ENCODE measurements at places on chromosomes 1 and 21. TPM values are rescaled to one million over a fixed set of nuclear protein-coding genes. Genes with fewer than 3 reads are reported as not detected.

- no peak overlapping the region for H3K27ac ChIP-seq
- no peak for DNase-seq
- H3K36me3 ChIP-seq = no peaks in the 10 kb centered on the region
- no peak overlapping the region for H3K4me3 ChIP-seq
- peaks cover 2% of the 10 kb centered on the region for H3K4me1 ChIP-seq
Observed at GRCh38 chr1:58629031-58629462, 52.0 kb upstream of the TACSTD2 start.

- no peak overlapping the region for H3K4me3 ChIP-seq
- peaks cover 2% of the 10 kb centered on the region for H3K4me1 ChIP-seq
- no peak for DNase-seq
- H3K27ac ChIP-seq = no peak overlapping the region
Observed at GRCh38 chr1:234490793-234491479, 12.0 kb upstream of the TARBP1 start.

GRCh38 chr1:151953409-151954094, 40.1 kb downstream of the S100A10 start:
- H3K27ac ChIP-seq = peak overlapping the region; percentile 39
- no peaks in the 10 kb centered on the region for H3K27me3 ChIP-seq
- H3K4me1 ChIP-seq = no peaks in the 10 kb centered on the region
- no peak for DNase-seq
- no peaks in the 10 kb centered on the region for H3K36me3 ChIP-seq

DNA sequence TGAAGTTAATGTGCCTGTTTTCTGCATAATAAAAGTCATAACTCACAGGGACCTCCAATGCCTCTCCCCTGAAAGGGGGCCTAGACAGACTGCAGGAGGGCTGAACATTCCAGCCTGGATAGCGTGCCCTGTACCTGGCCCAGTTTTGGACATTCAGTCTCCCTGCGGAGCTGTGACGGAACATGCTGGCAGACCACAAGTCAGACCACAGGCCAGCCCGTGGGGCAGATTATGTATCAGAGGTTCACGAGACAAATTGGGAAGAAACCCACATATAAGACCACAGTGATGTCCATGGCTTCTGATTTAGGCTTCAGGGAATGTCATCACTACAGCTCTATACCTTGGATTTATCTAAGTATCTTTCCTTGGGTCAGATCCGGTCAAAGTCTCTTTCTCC, 151.5 kb upstream of the POU3F1 start:
- H3K27ac ChIP-seq = no peak overlapping the region
- H3K36me3 ChIP-seq = no peaks in the 10 kb centered on the region
- no peaks in the 10 kb centered on the region for H3K27me3 ChIP-seq
- no peak overlapping the region for H3K4me3 ChIP-seq
- no peak for DNase-seq

GRCh38 chr21:21156397-21156796, 158.2 kb downstream of the NCAM2 start:
- H3K27ac ChIP-seq = no peak overlapping the region
- no peak for DNase-seq
- H3K4me1 ChIP-seq = no peaks in the 10 kb centered on the region
- H3K36me3 ChIP-seq = no peaks in the 10 kb centered on the region

DNA sequence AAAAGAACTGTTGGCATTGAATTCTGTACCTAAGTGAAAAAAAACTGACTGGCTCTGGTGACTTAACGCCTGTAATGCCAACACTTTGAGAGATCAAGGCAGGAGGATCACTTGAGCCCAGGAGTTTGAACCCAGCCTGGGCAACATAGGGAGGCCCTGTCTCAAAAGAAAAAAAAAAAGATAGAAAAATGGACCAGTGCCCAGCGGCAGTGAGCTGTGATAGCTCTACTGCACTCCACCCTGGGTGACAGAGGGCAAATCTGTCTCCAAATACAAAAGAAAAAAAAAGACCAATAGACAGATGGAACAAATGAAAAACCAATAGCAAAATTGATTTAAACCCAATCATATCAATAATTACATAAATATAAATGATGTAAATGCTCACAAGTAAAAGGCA, 674 bp upstream of the AKR7A3 start:
- H3K27ac ChIP-seq = peak overlapping the region; percentile 70
- H3K4me1 ChIP-seq = peaks cover 4% of the 10 kb centered on the region
- H3K27me3 ChIP-seq = no peaks in the 10 kb centered on the region
- peak overlapping the region; percentile 78 for H3K4me3 ChIP-seq
- DNase-seq = no peak

DNA sequence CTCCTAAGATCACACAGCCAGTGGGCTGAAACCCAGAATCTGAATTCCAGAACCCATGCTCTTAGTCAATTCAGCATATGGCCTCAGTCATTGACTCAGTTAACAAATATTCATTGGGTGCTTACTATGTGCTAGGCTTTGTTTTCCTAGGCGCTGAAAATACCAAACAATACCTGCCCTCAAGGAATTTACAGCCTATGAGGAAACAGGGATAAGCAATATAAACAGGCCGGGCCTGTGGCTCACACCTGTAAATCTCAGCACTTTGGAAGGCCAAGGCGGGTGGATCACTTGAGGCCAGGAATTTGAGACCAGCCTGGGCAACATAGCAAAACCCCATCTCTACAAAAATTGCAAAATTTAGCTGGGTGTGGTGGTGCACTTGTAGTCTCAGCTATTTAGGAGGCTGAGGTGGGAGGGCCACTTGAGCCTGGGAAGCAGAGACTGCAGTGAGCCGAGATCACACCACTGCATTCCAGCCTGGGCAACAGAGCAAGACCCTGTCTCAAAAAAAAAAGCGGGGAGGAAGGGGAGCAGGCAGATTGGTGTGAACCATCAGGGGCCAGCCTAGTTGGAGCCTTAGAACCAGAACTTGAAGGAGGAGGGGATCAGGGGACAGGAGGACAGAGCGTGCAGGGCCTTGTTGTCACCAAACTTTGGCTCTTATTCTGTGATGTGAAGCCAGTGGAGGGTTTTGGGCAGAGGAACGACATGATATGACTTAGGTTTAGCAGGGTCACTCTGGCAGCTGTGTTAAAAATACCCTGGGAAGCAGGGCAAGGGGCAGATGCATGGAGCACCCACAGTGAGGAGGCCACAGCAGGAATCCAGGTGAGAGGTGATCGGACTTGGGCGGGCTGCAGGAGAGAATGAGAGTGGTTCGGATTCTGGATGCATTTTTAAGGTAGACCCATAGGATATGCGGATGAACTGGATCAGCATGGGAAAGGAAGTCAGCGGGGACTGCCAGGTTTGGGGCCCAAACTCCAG, 5.8 kb downstream of the TINAGL1 start:
- H3K27ac ChIP-seq = peak overlapping the region; percentile 86
- no peak overlapping the region for H3K4me3 ChIP-seq
- H3K27me3 ChIP-seq = no peaks in the 10 kb centered on the region
- no peak for DNase-seq
- peaks cover 33% of the 10 kb centered on the region for H3K36me3 ChIP-seq

GRCh38 chr1:63703701-63704107, 70.1 kb upstream of the ROR1 start:
- H3K27me3 ChIP-seq = no peaks in the 10 kb centered on the region
- H3K4me1 ChIP-seq = peaks cover 9% of the 10 kb centered on the region
- no peak overlapping the region for H3K27ac ChIP-seq
- DNase-seq = no peak

DNA sequence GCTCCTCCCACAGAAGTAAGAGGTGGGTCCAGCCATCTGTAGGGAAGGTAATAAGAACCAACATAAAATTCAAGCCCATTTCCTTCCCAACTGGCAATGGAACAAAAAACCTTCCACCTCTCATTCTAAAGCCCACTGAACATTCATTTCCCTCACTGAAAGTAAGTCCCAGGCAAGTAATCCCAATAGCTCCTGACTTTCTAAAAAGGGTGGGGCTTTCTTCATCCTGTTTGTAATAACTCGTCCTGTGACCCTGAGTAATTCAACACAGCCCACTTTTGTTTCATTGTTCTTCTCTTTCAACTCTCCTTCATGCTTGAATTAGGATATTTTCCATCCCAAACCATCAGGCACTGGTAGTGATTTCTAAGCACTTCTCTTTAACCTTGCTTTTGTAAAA, 74.9 kb downstream of the DAB1 start:
- H3K4me1 ChIP-seq = no peaks in the 10 kb centered on the region
- DNase-seq = no peak
- H3K27ac ChIP-seq = no peak overlapping the region
- H3K27me3 ChIP-seq = no peaks in the 10 kb centered on the region
- H3K36me3 ChIP-seq = no peaks in the 10 kb centered on the region
- no peak overlapping the region for H3K4me3 ChIP-seq

GRCh38 chr1:160247053-160247452, 15.3 kb downstream of the DCAF8 start:
- peak overlapping the region; percentile 85 for H3K27ac ChIP-seq
- no peak for DNase-seq
- no peaks in the 10 kb centered on the region for H3K36me3 ChIP-seq
- H3K4me1 ChIP-seq = peaks cover 50% of the 10 kb centered on the region

DNA sequence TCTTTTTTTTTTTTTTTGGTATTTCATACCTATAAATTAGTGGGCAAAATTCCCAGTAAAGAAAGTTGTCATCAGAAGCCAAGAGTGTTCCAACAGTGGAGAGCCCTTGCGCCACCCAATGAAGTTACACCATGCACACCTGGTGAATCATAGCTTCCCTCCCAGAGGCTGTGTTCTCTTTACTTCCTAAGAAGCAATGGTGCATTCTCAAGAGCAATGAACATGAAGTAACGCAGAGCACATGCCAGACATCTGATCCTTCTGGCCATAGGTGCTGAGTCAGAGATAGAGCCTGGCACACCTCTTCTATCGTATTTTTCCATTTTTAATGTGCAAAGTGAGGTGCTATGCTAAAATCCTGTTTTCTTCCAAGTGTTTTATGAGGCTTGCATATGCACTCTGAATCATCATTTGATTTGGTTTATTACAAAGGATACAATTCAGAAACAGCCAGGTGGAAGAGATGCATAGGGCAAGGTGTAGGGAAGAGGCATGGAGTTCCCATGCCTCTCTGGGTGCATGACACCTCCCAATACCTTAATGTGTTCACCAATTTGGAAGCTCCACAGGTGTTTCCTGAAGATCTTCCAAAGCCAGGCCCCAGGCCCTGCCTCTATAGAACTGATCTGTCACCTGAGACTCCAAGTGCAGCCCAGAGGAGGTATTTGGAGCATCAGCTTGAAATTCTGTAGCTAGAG, 408.0 kb downstream of the SIPA1L2 start:
- H3K27ac ChIP-seq = no peak overlapping the region
- H3K4me3 ChIP-seq = no peak overlapping the region
- no peaks in the 10 kb centered on the region for H3K4me1 ChIP-seq

- no peak overlapping the region for H3K4me3 ChIP-seq
- no peak for DNase-seq
- no peaks in the 10 kb centered on the region for H3K27me3 ChIP-seq
- H3K4me1 ChIP-seq = no peaks in the 10 kb centered on the region
Observed at GRCh38 chr1:17170571-17170970, 34.4 kb upstream of the PADI1 start.

The AKNAD1 gene
- not detected for total RNA-seq

The OR6N1 gene
- not detected for total RNA-seq

The DPYD gene
- 41.6 TPM for total RNA-seq
